Neural progenitor cell (in vitro differentiated cells): ENCODE measurements at places on chromosomes 12 and 14. TPM values are rescaled to one million over a fixed set of nuclear protein-coding genes. Genes with fewer than 3 reads are reported as not detected.

DNA sequence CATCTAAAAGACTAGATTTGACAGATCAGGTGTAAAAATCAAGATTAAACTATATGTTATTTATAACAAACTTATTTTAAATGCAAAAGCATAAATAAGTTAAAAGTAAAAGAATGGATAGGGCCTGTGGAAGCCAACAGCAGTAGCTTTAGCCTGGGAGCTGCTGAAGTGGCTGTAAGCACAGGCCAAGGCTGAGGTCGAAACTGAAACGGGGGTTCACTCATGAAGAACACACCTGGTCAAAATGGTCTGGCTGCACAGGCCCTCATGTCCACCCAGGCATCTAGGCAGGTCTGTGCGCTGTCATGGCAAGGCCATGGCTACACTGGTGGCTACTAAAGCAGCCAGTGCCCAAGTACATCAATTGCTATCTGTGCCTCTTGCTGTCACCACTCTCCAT lies 23.1 kb downstream of the CATSPERB start:
- H3K4me1 ChIP-seq = no peaks in the 10 kb centered on the region
- DNase-seq = no peak
- H3K36me3 ChIP-seq = no peaks in the 10 kb centered on the region

GRCh38 chr14:73136085-73136386 lies 271 bp upstream of the PSEN1 start:
- H3K27ac ChIP-seq = no peak overlapping the region
- peaks cover 3% of the 10 kb centered on the region for H3K4me1 ChIP-seq
- no peaks in the 10 kb centered on the region for H3K36me3 ChIP-seq
- peak overlapping the region; percentile 85 for H3K4me3 ChIP-seq
- DNase-seq = no peak

DNA sequence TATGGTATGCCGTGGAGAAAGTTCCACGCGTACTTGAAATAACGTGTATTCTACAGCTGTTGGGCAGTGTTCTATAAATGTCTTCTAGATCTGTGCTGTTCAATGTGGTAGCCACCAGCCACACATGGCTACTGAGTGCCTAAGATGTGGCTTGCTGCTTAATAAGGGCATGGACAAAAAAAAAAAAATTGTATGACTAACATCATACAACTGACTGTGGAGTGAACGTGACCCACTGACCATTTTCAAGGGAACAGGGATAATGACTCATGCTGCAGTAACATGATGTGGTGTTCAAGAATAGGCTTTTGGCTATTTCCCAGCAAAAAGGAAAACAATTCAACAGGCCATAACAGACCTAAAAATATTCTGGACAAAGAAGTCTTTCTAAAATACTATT lies 13.0 kb downstream of the ATG14 start:
- H3K27ac ChIP-seq = no peak overlapping the region
- no peak for DNase-seq
- no peaks in the 10 kb centered on the region for H3K4me1 ChIP-seq
- H3K36me3 ChIP-seq = no peaks in the 10 kb centered on the region
- no peak overlapping the region for H3K4me3 ChIP-seq
- H3K27me3 ChIP-seq = no peaks in the 10 kb centered on the region

PCED1B gene
- total RNA-seq = 0.25 and 3.1 TPM in 2 replicates

LUM gene
- 0.19 TPM in 1 of 2 replicates, not detected in the other for total RNA-seq

RPL10L gene
- not detected in 2 replicates for total RNA-seq

BICDL1 gene
- total RNA-seq = 2.5 and 3.8 TPM in 2 replicates

DNA sequence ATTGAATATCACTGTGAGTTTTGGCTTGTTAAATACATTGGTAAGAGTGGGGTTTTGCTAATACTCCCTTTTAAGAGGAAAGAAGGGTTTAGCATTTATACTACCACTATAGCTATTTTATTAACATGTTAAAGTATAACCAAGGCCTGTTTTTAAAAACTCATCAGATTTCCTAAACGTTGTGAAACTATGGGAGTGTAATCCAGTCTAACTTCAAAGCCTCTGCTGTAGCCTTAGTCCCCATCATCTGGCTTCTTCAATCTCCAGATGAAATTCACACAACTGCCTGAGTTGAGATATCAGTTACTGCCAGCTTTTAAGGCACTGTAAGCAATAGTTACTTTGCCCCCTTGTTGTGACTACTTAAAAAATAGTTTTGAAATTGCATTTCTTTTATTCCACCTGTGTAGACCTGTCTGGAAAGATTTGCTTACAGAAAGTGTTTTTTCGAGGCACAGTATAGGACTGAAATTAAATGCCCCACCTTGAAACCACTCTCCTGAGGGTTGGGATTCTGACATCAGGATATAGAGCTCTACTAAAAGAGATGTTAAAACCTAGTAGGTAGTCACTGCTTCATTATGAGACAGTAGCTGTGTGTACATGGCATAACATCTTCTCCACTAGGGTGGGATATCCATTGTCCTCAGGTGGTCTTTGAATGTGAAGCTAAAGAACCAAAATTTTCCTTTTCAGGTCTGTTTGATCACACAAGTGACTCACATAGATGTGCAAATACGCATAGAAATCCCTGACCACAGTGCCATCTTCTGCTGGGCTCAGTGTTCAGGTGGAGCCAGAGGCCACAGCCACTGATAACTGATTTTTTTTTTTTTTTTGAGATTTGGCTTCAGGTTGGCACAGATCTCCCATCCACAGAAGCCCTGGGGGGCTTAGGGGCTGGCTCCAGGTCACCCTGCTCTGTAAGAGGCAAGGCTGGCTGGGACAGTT lies 125.5 kb downstream of the DAAM1 start:
- DNase-seq = no peak
- H3K27me3 ChIP-seq = no peaks in the 10 kb centered on the region
- H3K27ac ChIP-seq = no peak overlapping the region
- no peaks in the 10 kb centered on the region for H3K36me3 ChIP-seq
- no peak overlapping the region for H3K4me3 ChIP-seq

KRT78 gene
- not detected in 2 replicates for total RNA-seq

DNA sequence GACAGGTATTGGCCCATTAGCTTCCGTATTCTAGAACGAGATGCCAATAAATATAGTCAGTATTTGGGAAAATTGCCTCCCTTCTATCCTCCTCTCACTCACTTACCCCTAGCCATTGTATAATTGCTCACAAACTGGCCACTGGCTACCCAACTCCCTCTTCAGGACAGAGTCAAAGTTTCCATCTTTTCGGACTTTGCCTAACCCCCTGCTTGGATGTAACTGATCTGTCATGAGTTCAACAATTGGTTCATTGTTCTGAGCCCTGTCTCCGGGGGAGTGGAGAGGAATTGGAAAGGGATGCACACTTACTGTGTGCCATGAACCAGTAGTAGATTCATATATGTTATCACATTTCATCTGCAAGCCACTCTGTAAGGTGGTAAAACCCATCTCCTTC lies 12.2 kb downstream of the MYRFL start:
- H3K27me3 ChIP-seq = no peaks in the 10 kb centered on the region
- peak; percentile 43 for DNase-seq
- H3K4me3 ChIP-seq = no peak overlapping the region
- no peaks in the 10 kb centered on the region for H3K4me1 ChIP-seq
- no peaks in the 10 kb centered on the region for H3K36me3 ChIP-seq

DNA sequence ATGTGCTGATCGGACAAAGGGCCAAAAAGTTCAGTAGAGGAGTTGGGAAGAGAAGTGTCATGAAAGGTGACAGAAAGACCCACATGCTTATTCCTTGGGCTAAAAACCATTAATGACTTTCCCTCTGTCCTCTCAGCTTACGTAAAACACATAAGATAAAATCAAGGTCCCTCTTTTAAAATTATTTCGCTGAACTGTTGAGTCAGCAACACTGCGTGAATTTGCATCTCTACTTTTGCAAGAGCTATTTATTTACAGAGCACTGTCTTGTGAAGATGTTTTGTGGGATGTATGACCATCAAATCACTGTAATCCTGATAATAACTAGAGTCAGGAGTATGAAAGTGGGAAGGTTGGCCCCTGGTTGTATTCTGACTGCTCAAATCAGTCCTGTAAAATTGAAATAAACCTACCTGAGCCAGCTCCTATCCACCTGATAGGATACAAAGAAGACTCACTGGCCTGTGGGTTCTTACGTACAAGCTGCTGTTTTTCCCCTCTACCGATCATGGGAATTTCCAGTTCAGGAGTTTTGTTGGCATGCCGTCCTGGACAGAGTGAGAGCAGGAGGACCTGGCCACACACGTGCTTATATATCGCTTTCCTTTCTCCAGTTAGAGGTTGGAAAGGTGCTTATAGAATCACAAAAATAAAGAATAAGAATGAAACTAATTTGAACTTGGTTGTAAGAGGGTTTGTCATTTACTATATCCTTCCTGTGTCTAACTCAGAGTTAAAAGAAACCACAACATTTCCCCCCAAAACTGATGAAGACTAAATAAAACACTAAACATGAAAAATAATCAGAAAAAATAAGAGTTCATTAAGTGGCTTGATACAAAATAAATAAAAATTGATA lies 42.9 kb downstream of the IFNG-AS1 start:
- no peaks in the 10 kb centered on the region for H3K27me3 ChIP-seq
- H3K4me3 ChIP-seq = no peak overlapping the region
- H3K27ac ChIP-seq = no peak overlapping the region
- DNase-seq = no peak
- H3K4me1 ChIP-seq = no peaks in the 10 kb centered on the region

GRCh38 chr14:88380405-88380804 lies 5.1 kb upstream of the SPATA7 start:
- H3K27ac ChIP-seq = no peak overlapping the region
- H3K4me1 ChIP-seq = peaks cover 11% of the 10 kb centered on the region
- peaks cover 3% of the 10 kb centered on the region for H3K36me3 ChIP-seq
- DNase-seq = no peak
- no peak overlapping the region for H3K4me3 ChIP-seq

- no peak for DNase-seq
- no peak overlapping the region for H3K4me3 ChIP-seq
- no peaks in the 10 kb centered on the region for H3K36me3 ChIP-seq
- peaks cover 3% of the 10 kb centered on the region for H3K4me1 ChIP-seq
- no peaks in the 10 kb centered on the region for H3K27me3 ChIP-seq
- H3K27ac ChIP-seq = no peak overlapping the region
Measured at GRCh38 chr14:93960774-93961438, 15.5 kb downstream of the ASB2 start.

DNA sequence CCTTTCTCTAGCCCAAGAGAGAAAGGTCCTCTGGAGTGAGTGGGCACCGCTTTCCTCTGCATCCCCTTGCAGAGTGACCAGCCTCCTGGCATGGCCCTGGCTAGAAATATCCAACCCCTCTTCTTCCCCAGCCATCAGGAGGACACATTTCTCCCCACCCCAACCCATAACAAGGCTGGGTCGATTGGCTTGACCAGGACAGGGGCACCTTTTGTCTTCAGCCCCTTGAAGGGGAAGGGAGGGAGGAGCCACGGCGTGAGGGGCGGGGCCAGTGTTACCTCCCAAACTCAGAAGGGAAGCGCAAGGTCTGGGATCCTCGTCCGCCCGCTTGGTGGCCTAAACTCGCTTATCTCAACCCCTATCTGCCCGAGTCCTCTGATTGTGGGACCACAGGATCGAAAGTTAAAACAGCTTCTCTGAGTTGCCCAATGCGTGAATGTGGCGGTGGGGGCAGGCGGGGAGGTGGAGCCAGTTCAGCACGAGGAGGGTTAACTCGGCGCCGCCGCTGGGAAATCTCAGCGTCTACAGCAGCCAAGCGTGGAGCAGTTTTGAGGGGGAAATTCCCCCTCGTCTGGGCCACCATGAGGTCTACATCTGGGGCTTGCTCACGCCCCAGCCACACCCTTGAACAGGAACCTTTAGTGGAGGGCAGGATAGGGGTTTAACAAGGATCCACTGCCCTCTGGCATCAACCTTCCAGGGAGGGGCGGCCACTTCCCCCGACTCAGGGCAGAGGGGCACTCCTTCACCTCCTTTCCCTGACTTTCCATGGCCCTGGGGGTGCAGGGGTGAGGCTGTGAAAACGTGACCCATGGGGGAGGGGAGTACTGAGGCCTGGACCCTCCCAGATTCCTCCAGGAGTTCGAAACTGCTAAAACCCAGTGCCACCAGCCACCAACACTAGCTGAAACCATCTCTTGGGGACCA lies 795 bp downstream of the STAT6 start:
- DNase-seq = peak; percentile 91
- peak overlapping the region; percentile 41 for H3K4me3 ChIP-seq
- peaks cover 22% of the 10 kb centered on the region for H3K4me1 ChIP-seq
- H3K36me3 ChIP-seq = no peaks in the 10 kb centered on the region
- H3K27ac ChIP-seq = no peak overlapping the region
